ENCODE measurements at places on chromosomes 3 and 15.

DNA sequence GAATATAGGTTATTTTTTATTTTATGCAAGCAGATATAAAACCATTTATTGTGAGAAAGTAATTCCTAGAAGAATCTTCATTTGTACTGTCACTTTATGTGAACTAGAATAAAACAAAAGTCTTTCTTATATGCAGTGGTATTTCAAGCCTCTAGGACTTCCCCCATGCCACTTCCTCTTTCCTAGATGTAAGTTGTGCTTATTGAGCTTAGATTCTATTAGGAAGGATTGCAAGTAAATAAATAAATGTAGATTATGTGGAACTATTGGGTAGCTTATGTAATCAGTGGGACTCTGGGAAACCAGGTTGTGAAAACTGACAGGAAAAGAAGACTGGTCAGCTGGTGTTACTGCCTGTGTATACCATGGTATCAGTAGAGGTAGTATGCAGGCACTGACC is 169.7 kb downstream of the RSRC1 start:
- DNase-seq: no peak

DNA sequence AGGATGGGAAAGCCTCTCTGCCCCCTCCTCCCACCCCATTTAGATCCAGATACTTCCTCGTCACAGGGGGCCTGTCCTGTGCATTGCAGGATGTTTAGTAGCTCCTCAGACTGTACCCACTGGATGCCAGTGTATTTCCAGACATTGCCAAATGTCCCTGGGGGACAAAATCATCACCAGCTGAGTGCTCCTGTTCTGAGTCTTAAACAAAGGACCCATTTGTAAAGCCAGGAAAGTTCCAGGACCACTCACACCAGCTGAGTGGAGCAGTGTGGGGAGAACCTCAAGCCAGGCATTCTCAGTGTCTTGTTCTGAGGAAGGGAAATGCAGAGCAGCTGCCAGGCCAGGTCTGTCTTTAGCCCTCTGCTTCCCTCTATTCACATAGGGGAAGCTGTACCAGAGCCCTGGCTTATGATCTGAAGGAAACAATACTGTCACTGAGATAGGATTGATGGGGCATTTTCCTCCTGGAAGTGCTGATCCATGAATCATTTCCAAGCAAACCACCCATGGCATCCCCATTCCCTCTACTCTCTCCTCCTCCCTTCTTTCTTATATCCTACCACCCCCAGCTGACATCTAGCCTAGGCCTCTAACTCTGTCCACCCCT is 67.4 kb upstream of the MEX3B start:
- no peak for DNase-seq

GRCh38 chr3:112699436-112699978 is 58.6 kb upstream of the CCDC80 start:
- no peak for DNase-seq

DNA sequence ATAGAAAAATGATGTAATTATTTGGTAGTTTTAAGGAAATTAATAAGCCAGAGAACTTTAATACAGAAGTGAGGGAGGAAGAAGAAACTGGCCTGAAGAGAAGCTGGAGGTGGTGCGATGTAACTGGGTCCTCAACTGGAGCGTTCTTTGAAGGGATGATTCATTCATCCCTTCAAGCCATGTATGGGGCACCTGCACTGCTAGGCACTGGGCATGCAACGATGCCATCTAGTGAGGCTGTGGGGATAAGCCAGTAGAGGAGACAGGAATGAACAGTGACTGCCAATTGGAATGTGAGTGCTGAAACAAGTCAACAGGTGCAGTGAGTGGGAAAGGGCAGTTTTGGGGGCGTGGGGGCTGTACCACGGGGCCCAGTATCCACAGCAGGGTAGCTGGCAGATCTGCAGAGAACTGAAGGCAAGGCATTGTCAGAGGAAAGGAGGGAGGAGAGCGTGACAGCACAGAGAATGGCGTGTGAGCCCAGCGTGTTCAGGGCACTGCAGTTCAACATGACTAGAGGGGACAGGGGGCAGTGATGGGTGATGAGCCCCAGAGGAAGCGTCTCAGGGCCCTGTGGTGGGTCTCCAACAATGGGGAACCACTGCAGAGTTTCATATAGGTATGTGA is 3.8 kb upstream of the KIF23 start:
- DNase-seq: peak; percentile 51

DNA sequence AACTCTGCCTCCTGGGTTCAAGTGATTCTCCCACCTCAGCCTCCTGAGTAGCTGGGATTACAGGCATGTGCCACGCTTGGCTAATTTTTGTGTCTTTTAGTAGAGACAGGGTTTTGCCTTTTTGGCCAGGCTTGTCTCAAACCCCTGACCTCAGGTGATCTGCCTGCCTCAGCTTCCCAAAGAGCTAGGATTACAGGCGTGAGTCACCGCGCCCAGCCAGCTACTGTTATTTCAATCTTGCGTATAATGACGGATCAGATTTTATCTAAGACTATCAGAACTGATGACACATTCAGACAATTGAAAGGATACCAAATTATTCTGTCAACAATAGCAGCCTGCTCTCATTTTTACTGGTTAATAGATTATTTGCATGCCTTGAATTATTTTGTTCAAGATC is 612.2 kb downstream of the ZIC1 start:
- DNase-seq: no peak

GRCh38 chr3:84820906-84821305 is 137.9 kb upstream of the CADM2 start:
- no peak for DNase-seq

DNA sequence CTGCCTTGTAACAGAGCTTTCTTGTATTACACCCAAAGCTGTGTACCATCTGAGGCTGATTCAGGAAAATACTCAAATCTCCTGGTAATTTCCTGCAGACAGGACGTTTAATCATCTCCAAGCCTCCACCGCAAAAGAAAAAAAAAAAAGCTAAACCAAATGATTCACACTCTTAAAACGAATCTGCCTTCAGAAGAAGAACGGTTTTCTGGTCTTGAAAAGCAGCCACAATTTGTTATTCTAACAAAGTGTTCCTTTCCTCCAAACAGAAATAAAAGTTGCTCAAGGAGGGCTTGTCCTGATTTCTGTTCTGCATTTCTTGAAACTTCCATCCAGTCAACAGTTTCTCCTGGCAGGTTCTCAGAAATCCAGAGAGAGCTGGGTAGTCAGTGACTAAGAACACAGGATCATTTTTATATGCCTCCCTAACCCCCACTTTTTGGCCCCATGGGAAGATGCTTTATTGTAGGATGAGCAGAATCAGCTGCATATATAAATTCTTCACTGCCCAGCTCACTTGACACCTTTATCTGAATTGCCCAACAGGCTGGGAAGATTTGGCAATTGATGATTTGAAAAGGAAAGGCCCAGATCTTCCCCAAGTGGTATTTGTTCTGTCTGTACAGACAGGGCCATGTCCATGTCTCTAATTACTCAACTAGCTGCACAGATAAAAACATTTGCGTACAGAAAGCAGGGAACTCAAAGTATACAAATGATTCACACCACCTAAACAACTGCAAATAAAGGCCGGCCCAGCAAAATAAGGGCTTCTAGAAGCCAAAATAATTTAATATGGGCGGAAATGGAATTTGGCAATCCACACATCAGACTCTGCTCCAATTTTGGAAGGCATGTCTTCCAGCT is 41.0 kb upstream of the PRICKLE2 start:
- DNase-seq: peak; percentile 30

DNA sequence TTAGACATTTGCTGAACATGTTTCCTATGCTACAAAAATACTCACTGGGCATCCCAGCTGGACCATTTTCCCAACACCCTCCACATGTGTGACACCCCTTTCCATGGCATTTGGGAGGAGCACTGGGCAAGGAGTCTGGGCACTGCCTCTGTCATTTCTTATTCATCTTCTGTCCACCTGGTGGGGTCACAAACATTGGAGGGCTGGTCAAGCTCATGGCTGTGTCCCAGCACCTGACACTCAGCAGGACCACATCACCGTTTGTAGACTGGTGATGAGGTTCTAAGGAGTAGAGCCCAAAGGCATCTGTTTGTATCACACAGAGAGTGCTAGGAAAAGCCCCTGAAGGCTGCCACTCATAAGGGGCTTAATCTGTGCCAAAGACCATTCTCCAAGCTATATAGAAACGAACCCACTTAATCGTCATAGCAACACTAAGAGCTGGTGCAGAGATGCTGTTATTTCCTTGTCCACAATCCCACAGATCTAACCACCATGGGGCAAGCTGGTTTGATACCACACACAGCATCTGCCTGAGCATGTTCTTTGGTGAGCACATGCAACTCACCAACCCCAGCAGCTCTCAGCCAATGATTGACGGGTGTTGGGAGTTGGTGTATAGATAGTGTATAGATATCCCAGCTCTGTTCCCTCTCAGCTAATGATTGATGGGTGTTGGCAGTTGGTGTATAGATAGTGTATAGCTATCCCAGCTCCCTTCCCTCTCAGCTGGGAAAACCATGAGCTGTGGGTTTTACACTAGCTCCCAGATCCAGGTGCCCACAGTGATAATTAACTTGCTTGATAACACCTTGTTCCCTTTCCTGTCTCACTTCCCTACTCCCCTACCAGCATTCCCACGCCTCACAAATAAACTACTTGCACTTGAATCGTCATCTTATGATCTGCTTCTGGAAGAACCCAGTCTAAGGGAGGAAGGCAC is 42.7 kb upstream of the ATP2B2 start:
- DNase-seq: no peak

DNA sequence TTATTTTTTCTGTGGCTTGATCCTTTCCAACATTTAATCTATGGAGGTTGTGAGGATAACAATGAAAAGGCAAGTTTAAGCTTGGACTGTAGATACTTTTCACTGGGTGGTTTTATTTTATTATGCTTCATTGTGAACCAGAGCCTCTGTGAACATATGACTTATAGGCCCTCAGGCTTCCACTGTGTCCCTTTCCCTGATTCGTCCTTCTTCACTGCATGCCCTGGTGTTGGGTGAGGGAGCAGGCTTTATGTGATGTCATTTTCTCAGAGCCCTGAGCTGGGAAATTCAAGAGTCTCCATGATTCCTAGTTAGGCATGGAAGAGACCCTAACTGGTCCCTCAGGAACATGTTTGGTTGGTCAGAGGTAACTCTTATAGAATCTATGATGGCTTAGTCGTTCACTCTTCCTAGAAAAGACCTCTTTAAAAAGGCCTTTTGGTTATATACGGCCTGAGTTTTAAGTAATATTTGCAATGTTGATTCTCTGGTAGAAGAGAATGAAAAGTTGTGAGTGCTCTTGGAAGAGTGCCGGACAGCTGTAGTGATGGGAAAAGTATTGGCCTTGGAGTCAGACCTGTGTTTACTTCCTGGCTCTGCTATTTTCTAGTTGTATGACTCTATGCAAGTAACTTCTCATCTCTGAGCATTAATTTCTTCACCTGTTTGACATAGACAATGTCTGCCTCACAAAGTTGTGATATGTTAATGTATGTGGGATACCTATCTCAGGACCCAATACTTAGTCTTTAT is 168.4 kb downstream of the LPP start:
- no peak for DNase-seq

GRCh38 chr3:106247902-106248684 is 379.3 kb upstream of the CBLB start:
- DNase-seq: no peak

GRCh38 chr3:102089904-102090720 is 240.8 kb downstream of the NFKBIZ start:
- no peak for DNase-seq

- DNase-seq: no peak
Observed at GRCh38 chr3:178440043-178440442, 96.2 kb upstream of the KCNMB2 start.

DNA sequence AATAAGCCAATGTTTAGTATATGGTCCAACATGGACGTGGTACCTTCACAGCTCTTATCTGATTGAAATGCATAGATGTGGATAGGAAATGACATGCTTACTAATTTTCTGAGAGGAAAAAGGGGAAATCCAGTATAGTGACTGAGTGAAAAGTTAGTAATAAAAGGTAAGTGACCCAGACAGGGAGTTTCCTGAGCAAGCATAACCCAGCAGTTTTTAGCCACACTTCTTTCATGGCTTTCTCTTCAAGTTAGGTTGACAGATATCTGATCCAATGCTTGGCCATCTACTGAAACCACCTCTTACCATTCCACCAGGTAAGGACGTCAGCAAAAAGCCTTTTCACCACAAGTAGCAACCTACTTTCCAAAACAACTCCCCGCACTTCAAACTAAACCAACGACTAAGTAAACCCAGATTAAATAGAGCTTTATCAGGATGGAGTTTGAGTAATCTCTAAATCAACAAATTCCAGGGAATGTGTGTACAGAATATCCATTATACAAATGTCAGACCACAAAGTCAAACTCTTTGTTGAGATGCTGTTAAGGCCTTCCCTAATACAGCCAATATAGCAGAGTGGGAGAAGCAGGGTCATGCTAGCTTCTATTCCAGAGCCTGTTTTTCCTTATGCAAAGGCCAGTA is 329.7 kb downstream of the RORA start:
- DNase-seq: no peak

DNA sequence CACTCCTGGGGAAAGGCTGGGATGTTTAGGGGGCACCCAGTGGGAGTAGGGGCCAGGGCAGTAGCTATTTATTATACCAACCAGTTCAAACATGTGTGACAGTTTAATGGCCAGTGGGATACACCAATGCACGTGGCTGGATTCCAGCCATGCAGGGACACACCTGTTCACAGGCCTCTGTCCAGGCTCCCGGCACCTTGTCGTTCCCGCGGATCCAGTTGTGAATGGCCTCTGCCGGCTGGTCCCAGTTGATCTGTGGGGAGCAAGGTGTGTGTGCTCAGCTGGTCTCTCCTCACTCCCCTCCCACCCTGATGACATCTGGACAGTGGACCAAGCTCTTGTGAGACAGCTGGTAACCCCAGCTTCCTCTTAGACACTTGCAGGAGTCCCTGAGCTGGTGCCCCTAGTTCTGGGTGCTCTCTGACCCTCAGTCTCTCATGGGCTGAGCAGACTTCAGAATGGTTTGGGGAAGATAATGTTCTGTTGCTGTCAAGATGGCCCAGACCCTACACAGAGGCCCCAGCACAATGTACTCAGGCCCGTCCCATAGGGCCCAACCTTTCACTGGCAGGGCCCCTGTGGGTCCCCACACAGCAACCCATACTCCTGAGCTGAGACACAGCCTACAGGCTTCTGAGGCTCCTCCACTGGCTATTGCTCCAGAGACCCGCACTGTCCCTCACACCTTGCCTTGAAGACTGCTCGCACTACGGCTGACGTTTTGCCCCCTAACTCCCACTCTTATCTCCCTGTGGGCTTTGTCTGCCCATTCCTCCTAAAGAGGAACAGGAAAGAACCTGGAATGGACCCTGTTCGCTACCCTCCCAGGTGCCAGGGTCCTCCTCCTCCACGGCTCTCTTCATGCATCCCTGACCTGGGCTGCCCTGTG is 25.8 kb downstream of the ALDH1L1 start:
- DNase-seq: no peak

DNA sequence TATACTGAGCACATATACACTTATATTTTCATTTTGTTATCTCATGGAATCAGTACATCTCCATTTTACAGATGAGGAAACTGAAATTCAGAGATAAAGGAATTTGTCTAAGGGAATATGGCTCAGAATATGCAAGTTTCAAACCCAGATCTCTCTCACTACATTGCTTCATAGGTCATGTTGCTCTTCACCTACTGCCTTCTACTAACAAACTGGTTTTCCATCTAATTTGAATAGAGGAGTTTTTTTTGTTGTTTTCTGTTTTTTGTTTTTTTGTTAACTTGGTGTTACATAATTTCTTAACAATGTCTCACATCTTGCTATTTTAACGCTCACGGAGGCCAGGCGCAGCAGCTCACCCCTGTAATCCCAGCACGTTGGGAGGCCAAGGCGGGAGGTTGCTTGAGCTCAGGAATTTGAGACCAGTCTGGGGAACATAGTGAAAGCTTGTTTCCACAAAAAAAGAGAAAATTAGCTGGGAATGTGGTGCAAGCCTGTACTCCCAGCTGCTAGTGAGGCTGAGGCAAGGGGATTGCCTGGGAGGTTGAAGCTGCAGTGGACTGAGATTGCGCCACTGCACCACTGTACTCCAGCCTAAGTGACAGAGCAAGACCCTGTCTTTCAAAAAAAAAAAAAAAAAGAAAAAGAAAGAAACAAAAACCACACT is 37.0 kb downstream of the FMN1 start:
- DNase-seq: no peak

Measured in frontal cortex (tissue), 4 donors.